ENCODE measurements at places on chromosomes 4 and X.

DNA sequence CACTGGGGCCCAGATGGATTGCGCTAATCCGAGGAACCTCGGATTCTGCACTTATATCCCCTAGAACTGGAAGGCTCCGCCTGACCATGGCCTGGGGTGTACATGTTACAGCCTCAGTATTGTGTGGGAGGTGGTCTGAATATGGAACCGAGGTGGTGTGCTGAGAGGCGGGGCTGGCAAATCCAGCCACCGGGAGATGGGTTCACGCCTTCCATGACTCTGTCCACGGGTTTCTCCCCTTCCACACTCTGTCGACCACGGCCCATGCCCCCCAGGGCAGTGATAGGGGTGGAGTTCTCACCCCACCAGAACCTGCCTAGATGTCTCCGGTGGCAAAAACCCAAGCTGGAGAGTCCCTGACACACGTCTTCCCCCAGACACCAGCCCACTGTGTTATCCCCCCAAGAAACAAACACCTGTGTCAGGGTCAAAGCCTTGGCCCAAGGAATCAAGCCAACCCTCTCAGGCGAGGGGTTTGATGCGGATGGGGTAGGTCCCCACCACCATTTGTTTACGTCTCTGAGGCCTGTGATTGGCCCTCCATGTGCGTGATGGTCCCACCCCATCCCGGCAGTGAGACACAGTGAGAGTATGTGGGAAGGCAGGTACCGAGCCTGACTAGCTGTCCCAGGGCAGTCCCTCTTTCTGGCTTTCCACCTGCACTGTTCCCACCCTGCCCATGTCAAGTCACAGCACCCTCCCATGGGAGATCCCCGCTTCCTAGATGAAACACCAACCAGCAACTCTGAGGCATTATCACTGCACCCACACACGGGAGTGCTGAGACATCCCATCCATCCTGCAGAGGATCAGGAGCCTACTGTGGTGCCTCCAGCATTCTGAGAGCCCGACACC, 6.6 kb upstream of the LOC101059915 start:
- no peak for DNase-seq

- DNase-seq: no peak
Measured at GRCh38 chr4:113303315-113303714, 253.9 kb downstream of the ANK2 start.

- DNase-seq: no peak
Measured at GRCh38 chr4:3599951-3600350, 67.7 kb upstream of the LRPAP1 start.

DNA sequence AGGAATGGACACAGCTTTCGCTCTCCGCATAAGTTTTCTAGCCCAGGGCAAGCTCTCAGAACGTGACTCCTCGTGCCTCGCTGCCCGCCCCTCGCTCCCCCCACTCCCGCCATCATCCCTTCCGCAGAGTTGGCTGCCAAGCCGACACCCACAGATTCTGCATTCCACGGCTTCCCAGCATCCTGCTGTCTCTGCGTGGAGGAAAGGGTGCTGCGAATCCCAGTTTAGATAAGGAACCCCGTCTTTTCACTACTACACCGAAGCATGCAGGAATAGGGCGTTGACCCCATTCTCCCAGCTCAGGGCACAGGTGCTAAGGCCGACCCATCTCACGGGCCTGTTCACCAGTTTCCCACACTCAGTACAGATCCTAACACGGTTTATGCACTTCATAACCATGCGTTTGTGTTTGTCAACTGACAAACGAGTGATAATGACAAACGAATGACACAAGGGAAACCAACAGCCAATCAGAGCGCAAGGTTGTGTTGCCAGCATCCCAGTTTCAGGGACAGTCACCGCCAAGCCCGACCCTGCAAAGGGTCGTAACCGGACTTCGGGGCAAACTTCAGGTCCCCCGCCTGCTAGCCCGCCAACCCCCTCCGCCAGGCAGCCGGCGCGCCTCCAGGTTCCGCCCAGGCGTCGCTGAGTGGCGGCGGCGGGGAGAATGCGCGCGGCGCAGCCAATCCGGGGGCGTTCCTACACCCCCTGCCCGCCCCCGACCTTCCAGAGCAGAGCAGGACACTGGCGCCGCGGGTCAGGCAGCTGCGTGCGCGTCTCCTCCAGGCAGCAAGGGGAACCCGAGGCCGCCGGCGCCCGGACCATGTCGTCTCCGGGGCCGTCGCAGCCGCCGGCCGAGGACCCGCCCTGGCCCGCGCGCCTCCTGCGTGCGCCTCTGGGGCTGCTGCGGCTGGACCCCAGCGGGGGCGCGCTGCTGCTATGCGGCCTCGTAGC, at the start of gene CYP2U1:
Gene CYP2U1 (plus strand): TSS at position 729 of the 954 bp plus-strand sequence. CDS start 95 bp downstream, at position 824.
- peak; percentile 79 for DNase-seq

DNA sequence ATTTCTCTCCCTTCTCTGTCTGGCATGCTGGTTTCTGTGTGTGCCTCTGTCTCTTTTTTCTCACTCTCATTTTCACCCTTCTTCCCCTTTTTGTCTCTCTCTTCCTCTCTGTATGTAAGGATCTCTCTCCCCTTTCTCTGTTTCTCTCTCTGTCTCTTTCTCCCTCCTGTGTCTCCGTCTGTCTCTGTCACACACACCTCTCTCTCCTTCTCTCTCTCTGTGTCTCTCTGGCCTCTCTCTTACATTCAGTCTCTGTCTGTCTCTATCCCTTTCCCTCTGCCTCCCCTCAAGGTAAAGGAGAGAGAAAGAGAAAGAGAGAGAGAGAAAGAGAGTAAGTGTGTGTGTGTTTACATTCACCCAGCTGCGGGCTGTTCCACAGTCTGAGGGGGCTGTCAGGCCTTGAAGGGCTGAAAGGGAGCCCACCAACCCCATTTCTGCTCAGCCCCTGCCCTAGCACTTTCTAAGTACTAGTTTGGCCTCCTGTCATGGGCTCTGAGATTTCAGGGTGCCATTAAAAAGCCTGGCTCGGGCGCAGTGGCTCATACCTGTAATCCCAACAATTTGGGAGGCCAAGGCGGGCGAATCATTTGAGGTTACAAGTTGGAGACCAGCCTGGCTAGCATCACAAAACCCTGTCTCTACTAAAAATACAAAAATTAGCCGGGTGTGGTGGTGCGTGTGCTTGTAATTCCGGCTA, 9.6 kb upstream of the TSPYL2 start:
- peak; percentile 22 for DNase-seq

GRCh38 chr4:102586644-102587021, 85.5 kb downstream of the NFKB1 start:
- no peak for DNase-seq

GRCh38 chr4:17400686-17401085, 111.2 kb downstream of the QDPR start:
- DNase-seq: no peak

GRCh38 chr4:110020646-110021443, 108.2 kb downstream of the EGF start:
- DNase-seq: no peak

- no peak for DNase-seq
Measured at GRCh38 chr4:89682808-89683207, 154.2 kb downstream of the SNCA start.

- DNase-seq: no peak
Measured at GRCh38 chr4:9832640-9833039, 51.2 kb downstream of the DRD5 start.

DNA sequence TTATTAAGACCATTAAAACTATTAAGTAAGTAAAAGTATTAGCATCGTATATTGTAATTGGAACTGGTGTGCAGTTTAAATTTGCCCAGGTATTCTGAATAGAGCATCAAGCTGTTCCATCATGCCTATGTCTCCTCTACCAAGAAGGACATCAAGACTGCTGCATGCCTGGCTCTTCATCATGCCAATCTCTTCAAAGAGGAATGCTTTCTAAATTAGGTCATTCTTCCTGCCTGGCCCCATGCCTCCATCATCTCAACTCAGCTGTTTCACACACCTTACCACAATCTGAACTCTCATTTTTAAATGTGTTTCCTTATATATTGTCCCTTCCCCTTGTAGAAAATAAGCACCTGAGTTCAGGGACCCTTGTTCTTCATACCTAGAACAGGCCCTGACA, 270.5 kb upstream of the PPARGC1A start:
- DNase-seq: peak; percentile 34

DNA sequence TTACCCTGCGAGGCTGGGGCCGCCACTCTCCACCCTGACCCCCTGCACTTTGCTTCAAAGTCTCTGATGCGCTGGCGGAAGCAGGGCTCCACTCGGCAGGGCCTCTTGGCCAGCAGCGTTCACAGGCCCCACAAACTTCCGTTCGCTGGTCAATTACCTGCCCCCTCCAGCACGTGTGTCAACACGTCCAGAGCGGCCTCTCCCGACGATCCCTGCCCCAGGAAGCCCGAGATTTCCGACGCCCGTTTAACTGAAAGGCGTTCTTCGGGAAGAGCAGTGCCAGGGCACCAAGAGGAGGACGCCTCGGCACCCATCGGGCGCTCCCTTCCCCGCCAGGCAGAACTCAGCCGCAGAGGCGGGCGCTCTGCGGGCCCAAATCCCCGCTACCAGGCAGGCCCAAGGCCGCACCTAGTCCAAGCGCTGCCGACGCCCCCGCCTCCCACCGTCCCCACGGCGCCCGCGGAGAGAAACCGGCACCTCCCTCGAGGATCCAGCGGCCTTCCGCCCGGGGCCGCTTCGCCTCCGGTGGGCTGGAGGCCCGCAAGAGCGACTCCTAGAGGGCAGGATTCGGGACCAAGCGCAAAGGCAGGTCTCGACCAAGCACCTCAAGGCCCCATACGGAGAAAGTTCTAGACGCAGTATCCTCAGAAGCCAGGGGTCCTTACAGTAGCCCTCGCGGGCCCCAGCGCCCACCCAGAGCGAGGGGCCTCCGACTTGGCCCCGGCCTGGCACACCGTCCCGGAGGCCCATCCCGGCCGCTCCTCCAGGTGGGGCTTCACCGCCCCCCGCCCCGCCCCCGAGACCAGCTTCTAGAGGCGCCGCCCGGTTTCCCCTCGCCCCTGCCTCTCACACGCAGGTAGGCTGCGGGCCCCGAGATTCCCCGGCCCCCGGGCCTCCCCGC, 586 bp downstream of the BCAP31 start:
- DNase-seq: peak; percentile 54

DNA sequence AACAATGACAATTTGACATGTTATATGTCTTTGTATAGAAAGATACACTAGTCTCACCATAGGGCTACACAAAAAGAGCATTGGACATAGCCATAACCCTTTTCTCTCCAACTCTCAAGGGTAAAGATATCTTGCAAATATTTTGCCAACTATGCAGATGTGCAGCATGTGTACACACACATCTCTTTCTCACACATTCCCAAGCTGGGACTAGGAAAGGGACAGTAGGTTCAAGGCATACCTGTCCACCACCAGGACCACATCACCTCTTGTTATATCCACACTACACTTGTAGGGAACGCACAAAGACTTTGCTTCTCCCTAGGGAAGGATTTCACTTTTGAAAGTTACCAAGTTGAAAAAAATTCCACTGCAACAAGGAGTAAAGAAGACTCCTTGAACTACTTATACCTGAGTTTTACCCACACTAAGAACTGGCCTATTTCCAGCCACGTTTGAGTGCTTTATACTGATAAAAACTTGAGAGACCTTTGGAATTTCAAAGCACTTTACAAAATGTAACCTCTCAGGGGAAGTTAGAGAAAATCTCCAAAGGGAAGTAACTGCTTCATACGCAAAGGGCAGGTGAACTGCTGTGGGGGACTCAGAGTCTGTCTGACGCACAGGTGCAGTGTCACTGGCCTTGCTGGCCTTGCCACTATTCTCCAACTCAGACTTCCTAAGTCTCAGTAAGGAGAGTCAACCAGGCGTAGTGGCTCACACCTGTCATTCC, 36.9 kb downstream of the NR3C2 start:
- no peak for DNase-seq

GRCh38 chrX:37685381-37686359, at the start of gene XK:
Gene XK, plus strand, starts transcription at chrX:37685791. Its CDS starts 171 bp downstream, at chrX:37685962.
- peak; percentile 37 for DNase-seq

DNA sequence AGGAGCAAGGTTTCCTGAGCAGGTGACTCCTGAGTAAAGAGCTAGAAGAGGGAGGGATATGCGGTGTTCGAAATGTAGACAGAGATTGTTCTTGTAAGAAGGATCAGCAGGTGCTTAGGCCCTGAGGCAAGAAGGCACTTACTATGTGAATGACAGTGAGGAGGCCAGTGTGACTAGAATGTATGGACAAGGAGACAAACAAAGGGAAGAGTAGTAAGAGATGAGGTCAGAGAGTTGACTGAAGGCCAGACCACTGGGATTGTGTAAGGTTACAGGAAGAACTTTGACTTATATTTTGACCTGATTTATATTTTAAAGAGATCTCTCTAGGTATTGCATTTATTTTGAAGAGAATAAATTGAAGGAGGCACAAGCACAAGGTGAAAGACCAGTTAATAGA, 118.4 kb upstream of the ENPEP start:
- peak; percentile 33 for DNase-seq

DNA sequence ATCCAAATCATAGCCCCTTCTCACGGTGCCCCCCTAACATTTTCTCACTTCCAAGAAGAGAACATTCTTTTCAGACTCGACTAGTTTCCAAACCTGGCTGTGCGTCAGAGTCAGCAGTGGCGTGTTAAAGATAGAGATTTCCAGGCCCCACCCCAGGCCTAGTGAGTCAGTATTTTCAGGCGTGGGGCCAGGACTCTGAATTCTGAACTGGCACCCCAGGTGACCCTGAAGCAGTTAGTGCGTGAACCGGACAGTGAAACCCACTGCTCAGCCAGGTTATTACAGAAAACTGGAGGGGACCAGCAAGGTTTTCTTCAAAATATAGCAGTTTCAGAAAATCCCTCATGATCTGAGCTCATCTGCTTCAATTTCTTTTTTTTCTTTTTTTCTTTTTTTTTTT, 35.0 kb upstream of the BCOR start:
- DNase-seq: peak; percentile 86

- DNase-seq: no peak
Measured at GRCh38 chr4:177271915-177272766, 37.5 kb upstream of the NEIL3 start.

DNA sequence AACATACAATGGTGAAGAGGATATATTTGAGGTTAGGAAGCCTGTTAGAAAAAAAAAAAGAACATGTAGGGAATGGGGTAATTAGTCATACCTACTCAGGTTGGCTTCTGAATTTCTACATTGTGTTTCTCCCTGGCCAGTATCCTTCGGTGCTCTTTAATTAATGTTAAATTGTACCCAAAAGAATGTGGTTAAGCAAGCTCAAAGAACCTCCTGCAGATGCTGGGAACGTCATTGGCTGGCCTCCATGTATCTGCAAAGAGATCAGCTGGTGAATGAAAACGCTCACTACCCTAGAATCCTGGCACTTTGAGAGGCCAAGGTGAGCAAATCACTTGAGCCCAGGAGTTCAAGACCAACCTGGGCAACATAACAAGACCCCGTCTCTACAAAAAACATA, 942.3 kb upstream of the PRKX start:
- DNase-seq: no peak

Data from MCF 10A (cell line).